ENCODE measurements at places on chromosomes 5 and 9.

DNA sequence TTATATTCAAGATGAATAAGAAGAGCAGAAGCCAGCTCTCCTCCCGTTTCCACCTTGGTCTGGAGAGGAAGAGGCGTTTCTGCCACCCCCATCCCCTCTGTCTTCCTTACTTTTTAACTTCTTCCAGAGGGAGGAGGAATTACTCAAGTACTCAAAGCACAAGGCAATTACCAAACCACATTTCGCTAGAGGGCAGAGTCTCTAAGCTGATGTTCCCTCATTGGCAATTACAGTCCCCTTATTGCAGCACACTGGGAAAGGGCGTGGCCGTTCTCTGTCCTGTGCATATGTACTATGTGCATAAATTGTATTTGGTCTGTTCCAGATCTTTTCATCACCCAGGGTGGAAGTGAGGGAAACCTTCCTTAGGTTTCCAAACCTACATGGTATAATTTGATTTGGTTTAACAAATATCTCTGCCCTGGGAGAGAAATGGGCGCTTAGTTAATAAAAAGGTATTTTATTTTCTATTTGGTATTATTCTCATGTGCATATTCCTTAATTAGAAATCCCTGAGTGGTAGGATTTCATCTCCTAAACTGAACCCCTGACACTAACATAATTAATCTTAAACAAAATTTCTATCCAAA lies 29.8 kb upstream of the ALDOB start:
- DNase-seq = no peak

DNA sequence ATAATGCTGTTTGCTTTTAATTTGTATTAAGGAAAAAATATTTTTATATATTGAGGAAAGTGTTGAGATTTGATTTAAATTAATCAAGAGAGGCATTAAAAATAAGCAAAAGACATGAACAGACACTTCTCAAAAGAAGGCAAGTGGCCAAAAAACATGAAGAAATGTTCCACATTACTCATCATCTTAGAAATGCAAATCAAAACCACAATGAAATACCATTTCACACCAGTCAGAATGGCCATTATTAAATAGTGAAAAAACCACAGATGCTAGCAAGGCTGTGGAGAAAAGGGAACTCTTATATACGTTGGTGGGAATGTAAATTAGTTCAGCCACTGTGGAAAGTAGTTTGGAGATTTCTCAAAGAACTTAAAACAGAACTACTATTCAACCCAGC lies 45.9 kb downstream of the RANBP17 start:
- no peak for DNase-seq

DNA sequence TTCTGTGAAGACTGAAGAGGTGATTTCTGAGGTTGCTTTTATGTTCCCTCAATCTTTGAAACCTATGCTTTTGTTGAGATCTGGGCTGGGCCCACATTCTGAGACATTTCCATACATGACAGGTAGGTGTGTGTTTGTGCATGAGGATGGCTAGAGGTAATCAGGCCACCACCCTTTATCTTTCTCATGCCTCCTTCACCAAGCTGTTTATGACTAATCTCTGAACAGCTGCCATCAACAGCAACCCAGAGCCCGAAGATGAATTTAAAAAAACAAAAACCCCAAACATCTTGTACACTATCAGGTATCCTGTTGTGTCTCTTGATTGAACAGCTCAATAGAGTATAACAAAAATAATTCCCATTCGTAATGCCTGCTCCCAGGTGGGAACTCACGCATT lies 12.6 kb upstream of the C5orf46 start:
- DNase-seq = no peak

DNA sequence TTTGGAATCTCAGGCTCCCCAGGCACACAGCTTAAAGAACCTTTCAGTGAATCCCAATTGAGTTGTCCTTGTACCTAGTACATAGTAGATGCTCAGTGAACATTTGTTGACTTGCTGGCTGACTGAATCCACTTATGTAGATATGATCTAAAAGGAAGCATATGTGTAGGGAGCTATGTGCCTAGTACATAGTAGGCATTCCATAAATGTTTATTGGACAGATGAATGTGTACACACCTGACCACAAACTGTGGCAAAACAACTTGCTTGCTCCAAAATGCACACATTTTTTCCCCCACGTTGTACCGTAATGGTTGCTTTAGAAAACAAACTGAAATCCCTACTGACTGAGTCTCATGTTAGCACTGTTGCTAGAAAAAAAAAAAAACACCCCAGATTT lies 80.2 kb upstream of the IL12B start:
- DNase-seq = no peak

DNA sequence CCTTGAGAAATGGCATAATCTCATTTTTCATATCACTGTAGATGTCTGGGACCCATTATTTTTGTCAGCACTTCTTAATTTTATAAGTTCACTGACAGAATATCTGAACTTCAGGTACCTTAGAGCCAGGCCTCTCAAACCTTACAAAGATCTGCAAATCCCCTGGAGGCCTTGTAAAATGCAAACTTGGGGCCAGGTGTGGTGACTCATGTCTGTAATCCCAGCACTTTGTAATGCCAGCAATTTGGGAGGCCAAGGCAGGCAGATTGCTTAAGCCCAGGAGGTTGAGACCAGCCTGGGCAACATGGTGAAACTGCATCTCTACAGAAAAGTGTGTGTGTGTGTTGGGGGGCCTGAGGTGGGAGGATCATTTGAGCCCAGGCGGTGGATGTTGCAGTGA lies 30.8 kb downstream of the RASGRF2 start:
- DNase-seq = no peak

- no peak for DNase-seq
Observed at GRCh38 chr5:175526691-175527090, 48.3 kb downstream of the SFXN1 start.

GRCh38 chr5:120697147-120697546 lies 233.0 kb downstream of the PRR16 start:
- DNase-seq = no peak

- DNase-seq = no peak
Observed at GRCh38 chr5:162128117-162128516, 60.5 kb downstream of the GABRG2 start.
